ENCODE measurements at places on chromosomes 6 and 20.

DNA sequence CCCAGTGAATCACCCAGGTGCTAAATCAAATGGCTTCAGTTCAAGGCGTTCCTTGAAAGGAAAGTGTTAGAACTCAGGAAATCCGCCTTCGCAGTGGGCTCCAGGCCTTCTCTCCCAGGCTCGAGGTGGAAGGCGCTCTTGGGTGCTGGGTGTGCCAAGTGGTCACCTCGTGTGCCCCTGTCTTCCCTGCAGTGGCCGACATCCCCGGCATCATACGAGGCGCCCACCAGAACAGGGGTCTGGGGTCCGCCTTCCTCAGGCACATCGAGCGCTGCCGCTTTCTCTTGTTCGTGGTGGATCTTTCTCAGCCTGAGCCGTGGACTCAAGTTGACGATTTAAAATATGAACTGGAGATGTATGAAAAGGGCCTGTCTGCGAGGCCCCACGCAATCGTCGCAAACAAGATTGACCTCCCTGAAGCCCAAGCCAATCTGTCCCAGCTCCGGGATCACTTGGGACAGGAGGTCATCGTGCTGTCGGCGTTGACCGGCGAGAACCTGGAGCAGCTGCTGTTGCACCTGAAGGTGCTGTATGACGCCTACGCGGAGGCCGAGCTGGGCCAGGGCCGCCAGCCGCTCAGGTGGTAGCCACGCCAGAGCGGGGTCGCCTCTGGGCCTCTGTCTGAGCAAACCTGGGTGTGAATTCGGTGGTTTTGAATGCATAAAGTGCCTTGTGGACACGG is 17.8 kb downstream of the MTG2 start:
- DNase-seq: no peak

- DNase-seq: no peak
Observed at GRCh38 chr6:35312076-35312800, 14.6 kb downstream of the DEF6 start.

GRCh38 chr20:18188434-18188833 is 50.8 kb downstream of the KAT14 start:
- no peak for DNase-seq

- DNase-seq: no peak
Observed at GRCh38 chr6:47209632-47210031, 100.1 kb downstream of the TNFRSF21 start.

GRCh38 chr6:1504465-1504864 is 105.2 kb upstream of the FOXC1 start:
- no peak for DNase-seq

GRCh38 chr20:11692567-11692966 is 225.1 kb upstream of the BTBD3 start:
- DNase-seq: no peak

DNA sequence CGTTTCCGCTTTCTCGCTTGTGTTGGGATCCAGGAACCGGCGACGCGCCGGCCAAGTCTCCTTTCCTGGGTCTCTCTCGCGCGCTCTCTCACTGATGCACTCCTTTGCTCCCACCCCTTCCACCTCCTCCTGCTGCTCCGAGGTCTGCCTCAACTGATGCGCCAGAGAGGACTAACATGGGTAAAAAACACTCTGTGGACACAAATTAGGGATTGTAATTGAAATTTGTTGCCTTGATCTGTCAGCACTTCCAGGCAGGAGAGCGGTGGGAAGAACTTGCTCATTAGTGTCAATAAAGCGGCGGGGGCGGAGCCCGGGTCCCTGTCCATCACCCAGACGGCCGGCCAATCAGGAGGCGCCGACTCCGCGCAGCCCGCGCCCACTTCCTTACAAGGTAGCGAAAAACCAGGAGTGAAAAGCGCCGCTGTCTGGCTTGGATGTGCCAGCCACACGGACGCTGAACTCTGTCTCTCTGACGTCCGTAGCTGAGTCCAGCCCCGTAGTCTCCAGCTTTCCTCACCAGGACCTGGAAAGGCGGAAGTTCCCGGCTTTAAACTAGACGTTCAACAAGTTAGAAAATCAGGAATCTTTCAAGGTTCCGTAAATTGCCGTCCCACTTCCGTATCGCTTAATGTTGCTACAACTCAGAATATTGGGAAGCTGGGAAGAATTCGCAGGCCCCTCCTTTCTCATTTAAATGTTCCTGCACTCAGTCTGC is at the start of gene TBX18:
TBX18 (minus strand) TSS at position 267 of the 718 bp plus-strand sequence. CDS start 417 bp downstream, outside the sequence.
- no peak for DNase-seq

- DNase-seq: no peak
Observed at GRCh38 chr6:30981942-30982772, 1.4 kb upstream of the MUC21 start.

GRCh38 chr20:18974660-18975059 is 161.1 kb downstream of the SCP2D1 start:
- DNase-seq: no peak

GRCh38 chr6:130233330-130233729 is 10.6 kb upstream of the SAMD3 start:
- DNase-seq: no peak

- DNase-seq: no peak
Observed at GRCh38 chr20:33948480-33948879, 45.2 kb upstream of the RALY start.

- no peak for DNase-seq
Observed at GRCh38 chr6:14849185-14849584, 396.7 kb upstream of the JARID2 start.

DNA sequence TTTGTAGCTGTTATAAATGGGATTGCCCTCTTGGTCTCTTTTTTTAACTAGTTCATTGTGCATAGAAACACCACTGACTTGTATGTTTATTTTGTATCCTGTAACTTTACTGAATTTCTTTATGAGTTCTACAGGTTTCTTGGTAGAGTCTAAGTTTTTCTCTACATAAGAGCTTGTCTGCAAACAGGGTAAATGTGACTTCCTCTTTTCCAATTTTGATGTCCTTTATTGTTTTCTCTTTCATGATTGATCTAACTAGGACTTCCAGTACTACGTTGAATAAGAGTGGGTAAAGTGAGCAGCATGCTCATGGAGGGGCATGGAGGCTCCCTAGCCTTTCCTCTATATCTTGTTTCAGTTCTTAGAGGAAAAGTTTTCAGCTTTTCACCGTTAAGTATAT is 3.0 kb upstream of the WFDC10A start:
- no peak for DNase-seq

GRCh38 chr20:25576783-25577530 is 8.4 kb downstream of the NINL start:
- DNase-seq: no peak

DNA sequence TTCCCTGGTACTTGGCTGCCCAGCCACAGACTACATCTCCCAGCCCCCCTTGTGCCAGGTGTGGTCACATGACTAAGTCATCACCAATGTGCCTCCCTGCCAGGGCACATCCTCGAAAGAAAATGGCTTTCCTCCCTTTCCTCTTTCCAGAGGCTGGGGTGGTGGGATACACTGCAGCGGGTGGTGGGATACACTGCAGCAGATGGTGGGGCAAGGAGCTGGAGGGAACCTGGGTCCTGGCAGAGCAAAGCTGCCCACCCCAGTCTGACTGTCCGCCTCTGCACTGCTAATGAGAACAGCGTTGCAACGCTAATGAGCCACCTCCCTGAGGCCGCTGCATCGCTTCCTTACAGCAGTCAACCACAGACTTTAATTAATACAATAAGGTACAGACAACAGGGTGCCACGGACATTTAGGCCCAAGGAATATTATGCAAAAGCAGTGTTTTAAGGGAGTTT is 125.3 kb downstream of the PREX1 start:
- DNase-seq: no peak

- no peak for DNase-seq
Observed at GRCh38 chr6:157240960-157241311, 82.4 kb downstream of the TMEM242 start.

DNA sequence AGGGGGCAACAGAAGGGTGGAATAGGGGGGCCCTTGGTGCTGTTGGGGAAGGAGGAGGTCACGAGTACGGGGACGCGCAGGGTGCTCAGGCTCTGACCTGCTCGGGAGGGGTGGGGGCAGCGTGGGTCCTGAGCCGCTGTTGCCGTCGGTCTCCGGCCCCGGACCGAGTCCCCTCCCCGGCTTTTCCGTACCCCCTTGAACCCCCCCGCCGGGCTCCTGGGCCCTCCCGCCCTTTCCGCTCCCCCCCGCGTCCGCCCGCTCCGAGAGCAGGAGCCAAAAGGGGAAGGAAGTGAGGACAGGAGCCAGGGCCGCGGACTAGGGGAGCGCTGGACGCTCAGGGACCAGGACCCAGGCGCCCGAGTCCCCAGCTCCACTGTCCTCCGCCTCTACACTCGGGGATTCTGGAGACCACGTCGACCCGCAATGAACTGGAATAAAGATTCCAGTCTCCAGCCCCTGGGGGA is at the start of gene RGL2:
RGL2 (minus strand) TSS at position 170 of the 464 bp plus-strand sequence. CDS start 332 bp downstream, outside the sequence.
- no peak for DNase-seq

DNA sequence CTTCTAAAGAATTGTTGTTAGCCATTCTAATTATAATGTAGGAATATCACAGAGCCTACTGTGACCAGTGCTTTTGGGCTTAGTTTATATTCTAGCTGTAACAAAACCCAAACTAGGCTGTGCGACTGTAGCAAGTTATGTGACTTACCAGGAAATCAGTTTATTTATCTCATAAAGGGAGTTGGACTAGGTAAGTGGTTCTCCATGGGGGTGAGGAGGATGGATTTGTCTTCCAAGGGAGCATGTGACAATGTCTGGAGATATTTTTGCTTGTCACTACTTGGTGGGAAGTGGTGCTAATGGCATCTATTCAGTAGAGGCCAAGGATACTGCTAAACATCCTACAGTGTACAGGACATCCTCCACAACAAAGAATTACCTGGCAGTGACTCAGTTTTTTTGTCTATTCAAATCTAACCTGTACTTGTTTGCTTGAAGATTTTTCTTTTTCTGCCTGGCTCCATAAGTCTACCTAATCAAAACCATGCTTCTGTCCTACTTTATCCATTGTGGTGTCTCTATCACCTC is 32.5 kb downstream of the ZFAND3 start:
- DNase-seq: no peak

DNA sequence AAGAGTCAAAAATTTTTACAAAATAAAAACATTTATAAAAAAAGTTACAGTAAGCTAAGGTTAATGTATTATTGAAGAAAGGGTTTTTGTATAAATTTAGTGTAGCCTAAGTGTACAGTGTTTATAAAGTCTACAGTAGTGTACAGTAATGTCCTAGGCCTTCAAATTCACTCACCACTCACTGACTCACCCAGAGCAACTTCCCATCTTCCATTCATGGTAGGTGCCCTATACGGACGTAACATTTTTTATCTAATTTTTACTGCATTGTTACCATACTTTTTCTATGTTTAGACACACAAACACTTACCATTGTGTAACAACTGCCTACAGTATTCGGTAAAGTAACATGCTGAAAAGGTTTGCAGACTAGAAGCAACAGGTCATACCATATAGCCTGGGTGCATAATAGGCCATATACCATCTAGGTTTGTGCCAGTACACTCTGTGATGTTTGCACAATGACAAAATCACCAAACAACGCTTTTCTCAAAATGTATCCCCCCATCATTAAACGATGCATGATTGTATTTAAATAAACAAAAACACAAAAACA is 6.0 kb downstream of the MTFR2 start:
- DNase-seq: no peak

- no peak for DNase-seq
Observed at GRCh38 chr20:31559704-31560093, 45.4 kb upstream of the ID1 start.

GRCh38 chr6:16676978-16677377 is 84.3 kb downstream of the ATXN1 start:
- DNase-seq: no peak

GRCh38 chr20:19412254-19412653 is 199.8 kb downstream of the SLC24A3 start:
- DNase-seq: no peak

DNA sequence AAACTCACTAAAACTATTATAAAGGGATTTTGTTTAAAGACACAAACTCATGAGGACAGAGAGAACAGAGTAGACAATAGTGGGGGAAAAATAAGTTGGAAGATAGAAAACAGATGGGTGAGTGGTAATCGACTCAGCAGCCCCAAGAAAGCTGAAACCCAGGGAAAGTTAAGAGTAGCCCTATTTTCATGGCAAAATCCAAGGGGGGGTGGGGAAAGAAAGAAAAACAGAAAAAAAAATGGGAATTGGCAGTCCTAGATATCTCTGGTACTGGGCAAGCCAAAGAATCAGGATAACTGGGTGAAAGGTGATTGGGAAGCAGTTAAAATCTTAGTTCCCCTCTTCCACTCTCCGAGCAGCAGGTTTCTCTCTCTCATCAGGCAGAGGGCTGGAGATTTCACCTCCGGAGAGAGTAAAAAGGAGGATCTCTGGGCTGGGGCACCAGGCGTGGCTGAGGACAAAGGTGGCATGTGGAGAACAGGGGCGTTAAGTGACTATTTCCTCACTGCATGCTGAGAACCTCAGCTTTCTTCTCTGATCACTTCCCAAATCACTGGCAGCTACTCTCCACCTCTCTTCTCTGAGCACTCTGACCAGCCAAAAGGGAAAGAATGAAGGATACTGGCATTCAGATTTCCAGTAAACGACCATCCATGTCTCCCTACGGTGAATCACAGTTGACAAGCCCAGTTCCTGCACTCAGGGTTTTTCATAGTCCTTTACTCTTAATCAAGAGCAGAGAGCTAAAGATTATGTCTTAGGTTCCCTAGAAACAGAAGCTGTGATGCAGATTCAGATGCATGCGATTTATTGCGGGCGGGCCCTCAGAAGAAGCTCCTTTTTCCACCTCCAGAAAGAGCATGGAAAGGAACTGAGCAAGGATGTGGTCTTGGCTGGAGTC is 7.3 kb upstream of the RNF24 start:
- no peak for DNase-seq

GRCh38 chr6:19892260-19892659 is 55.1 kb downstream of the ID4 start:
- no peak for DNase-seq

DNA sequence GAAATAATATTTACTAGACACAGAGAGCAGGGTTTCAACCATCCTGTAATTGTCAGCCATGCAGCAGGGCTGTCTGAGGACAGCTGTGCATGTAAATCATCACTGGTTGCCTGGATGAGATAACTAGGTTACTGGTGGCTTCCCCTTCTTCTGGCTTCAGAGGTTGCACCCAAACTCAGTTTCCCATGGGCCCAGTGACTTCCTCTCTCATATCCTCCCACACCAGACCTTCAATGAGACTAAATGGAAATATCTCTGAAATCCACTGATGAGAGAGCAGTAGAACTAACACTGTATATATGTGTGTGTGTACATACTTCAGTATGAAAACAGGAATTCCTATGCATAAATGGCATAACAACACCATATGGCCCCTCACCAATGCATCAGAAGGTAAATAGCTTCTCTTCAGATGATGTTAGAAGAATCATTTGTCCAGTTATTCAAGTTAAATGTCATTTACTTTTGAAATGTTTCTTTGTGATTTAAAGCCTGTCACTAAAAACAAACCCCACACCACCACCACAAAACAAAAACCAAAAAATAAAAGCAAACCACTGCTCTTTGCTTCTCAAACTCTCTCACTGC is 51.0 kb upstream of the IL20RA start:
- DNase-seq: no peak

GRCh38 chr6:163647624-163648023 is 233.1 kb downstream of the QKI start:
- DNase-seq: no peak

GRCh38 chr20:64273109-64273508 is 17.6 kb downstream of the PCMTD2 start:
- DNase-seq: no peak

- DNase-seq: no peak
Observed at GRCh38 chr6:157575436-157576145, 194.6 kb downstream of the ZDHHC14 start.
